ENCODE measurements at places on chromosomes 6 and 20.

DNA sequence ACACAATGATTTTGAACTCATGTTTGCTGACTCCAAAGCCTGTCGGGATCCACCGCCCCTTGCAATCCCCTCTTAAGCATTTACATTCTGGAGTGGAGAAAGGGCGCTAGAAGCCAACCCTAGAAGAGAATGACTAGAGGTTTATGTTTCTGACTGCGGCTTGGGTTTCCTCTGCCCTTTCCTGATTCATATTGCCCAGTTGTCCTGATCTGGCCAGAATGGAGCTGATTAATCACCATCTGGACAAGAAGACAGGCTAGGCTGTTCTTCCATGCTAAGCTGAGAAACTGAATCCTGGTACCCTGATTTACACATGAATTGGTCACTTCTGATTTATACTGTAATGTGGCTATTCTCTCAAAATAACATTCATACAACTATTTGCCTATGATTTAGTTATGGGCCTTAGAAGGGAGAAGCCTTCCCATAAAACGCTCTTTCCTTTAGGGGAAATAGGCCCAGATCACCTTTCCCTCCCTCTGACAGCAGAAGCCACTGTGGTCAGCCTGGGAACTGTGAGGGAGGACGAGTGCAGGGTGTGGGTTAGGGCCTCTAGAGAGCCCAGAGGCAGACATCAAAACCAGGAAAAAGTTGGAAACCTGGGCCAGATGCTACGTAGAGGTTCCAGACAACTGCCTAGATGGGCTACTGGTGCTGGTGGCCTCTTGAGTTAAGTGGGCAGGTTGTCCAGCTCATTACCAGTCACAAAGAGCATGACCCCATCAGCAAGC, 199.2 kb upstream of the PRDM1 start:
- no peak overlapping the region for H3K27ac ChIP-seq
- no peak for DNase-seq
- peaks cover 7% of the 10 kb centered on the region for H3K27me3 ChIP-seq
- H3K4me3 ChIP-seq: no peak overlapping the region
- peaks cover 14% of the 10 kb centered on the region for H3K4me1 ChIP-seq

- H3K4me3 ChIP-seq: no peak overlapping the region
- no peaks in the 10 kb centered on the region for H3K36me3 ChIP-seq
- H3K4me1 ChIP-seq: no peaks in the 10 kb centered on the region
Observed at GRCh38 chr6:52160472-52161104, 25.6 kb upstream of the IL17A start.

DNA sequence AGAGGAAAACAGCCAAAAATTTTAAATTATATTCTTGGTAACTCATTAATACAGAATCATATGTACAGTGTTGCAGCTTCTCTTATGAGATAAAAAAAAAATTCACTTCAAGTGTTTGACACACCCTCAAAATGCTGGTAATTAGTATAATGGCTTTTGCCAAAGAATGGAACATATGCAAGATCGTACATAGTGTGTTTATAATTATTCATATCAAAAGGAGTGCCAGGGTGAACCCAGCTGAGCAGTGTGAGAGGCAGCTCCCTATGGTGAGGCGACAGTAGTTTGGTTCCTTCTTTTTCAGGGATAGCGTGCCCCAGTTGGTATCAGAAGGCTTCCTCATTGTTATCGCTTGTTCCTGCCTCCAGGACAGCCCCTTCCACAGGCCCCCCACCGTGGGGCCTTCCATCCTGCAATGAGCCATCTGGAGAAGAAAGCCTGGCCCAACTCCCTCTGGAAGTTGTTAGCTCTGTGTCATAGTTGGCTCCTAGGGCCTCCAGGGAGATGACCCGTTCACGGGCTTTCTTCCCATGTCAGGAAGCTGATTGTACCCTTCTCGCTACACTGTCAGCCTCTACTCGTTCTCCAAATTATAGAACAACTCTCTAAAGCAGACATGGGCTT, 150.7 kb downstream of the FRK start:
- H3K4me1 ChIP-seq: peaks cover 2% of the 10 kb centered on the region
- no peak overlapping the region for H3K4me3 ChIP-seq
- no peak overlapping the region for H3K27ac ChIP-seq
- H3K36me3 ChIP-seq: no peaks in the 10 kb centered on the region

DNA sequence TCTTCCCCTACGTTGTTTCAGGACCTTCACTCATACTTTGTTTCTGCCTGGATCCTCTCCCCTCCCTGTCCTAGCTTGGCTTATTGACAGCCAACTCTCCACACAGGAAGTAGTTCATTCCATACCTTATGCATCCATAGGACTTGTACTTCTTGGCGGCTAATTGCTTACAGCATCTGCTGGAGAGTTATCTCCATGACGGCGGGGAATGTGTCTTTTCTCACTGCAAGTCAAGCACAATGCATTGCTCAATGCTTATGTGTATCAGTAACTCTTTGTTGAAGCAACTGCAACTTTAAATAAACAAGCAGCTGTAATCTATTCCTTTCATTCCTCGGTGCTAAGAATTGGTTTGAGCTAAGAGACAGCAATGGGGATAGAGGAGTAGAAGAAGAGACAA, 551.3 kb upstream of the EPHA7 start:
- H3K27ac ChIP-seq: no peak overlapping the region
- no peaks in the 10 kb centered on the region for H3K36me3 ChIP-seq
- no peak for DNase-seq

- peaks cover 5% of the 10 kb centered on the region for H3K27me3 ChIP-seq
- no peaks in the 10 kb centered on the region for H3K36me3 ChIP-seq
- H3K27ac ChIP-seq: no peak overlapping the region
- no peak for DNase-seq
- no peak overlapping the region for H3K4me3 ChIP-seq
Observed at GRCh38 chr6:112373866-112374520, 26.9 kb downstream of the RFPL4B start.

DNA sequence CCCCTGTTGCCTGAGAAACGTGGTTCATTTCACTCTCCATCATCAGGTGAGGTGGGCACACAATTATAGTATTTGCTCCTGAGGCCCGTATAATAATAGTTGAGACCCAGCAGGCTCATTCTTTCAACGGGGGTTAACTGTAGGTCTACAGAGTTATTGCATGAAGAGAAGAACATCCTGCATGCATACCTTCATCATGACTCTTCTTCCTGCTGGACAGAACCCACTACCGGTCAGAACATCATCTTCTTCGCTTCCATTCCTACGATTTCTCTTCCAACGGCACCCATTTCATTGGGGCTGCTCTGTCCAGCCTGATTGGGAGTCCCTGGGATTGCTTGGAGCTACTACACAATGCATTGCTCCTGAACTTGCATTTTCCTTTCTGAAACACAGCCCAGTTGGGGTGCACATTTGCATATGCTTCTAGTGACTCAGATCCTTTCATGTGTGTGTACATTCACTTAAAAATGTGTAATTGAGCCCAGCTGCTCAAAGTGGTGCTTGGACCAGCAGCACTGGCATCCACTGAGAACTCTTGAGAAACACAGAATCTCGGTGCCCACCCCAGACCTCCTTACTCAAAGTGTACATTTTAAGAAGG, 57.4 kb downstream of the SLC24A3 start:
- H3K27me3 ChIP-seq: no peaks in the 10 kb centered on the region
- H3K36me3 ChIP-seq: no peaks in the 10 kb centered on the region
- H3K4me1 ChIP-seq: peaks cover 5% of the 10 kb centered on the region
- no peak for DNase-seq
- no peak overlapping the region for H3K4me3 ChIP-seq

- H3K27me3 ChIP-seq: peaks cover 3% of the 10 kb centered on the region
- no peak overlapping the region for H3K4me3 ChIP-seq
- DNase-seq: no peak
- no peaks in the 10 kb centered on the region for H3K36me3 ChIP-seq
Observed at GRCh38 chr6:3957321-3957720, 108.1 kb downstream of the FAM50B start.

DNA sequence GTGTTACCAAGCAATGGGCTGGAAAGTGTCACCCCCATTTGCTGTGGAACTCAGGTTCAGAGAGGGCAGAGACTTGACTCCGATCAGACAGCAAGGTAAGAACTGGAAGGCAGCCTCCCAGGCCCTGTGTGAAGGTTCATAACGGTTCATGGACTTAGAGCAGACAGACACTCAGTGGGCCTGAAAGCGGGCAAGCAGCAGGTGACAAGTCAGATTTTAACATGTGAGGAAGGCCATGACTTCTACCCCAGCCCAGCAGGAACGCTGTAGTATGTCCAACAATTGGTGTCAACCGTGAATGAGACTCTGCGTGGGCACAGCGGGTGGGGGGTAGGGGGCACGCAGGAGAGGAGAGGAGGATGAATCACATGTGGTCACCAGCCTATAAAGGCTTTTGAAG, 217.6 kb upstream of the SNX9 start:
- H3K27me3 ChIP-seq: peaks cover 7% of the 10 kb centered on the region
- H3K36me3 ChIP-seq: no peaks in the 10 kb centered on the region
- H3K4me1 ChIP-seq: peaks cover 5% of the 10 kb centered on the region
- no peak for DNase-seq
- H3K27ac ChIP-seq: no peak overlapping the region
- H3K4me3 ChIP-seq: no peak overlapping the region

- H3K4me1 ChIP-seq: peaks cover 23% of the 10 kb centered on the region
- H3K36me3 ChIP-seq: peaks cover 2% of the 10 kb centered on the region
- no peak overlapping the region for H3K4me3 ChIP-seq
- no peak for DNase-seq
- no peaks in the 10 kb centered on the region for H3K27me3 ChIP-seq
Observed at GRCh38 chr6:25346064-25346463, 66.9 kb downstream of the CARMIL1 start.

- no peak overlapping the region for H3K27ac ChIP-seq
- H3K4me3 ChIP-seq: no peak overlapping the region
- no peaks in the 10 kb centered on the region for H3K36me3 ChIP-seq
- DNase-seq: no peak
- peaks cover 72% of the 10 kb centered on the region for H3K27me3 ChIP-seq
Observed at GRCh38 chr20:723756-724155, 44.5 kb downstream of the SLC52A3 start.

DNA sequence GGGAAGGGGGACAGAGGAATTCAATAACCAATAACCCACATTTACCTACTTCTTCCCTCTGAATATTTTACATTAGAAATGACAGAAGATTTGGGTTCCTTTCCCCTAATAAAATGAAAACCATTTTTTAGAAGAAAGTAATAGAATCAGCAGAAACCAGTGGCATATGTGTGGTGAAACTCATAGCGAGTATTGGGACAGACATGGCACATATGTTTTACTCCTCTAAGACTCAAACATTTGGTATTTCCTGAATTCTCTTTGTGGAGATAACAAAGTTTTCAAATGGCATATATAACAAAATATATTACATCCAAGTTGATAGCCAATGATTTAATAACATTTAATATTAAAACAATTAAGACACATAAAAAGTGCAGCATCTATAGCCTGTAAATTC, 12.9 kb upstream of the BEND3 start:
- no peaks in the 10 kb centered on the region for H3K27me3 ChIP-seq
- no peak overlapping the region for H3K27ac ChIP-seq
- no peaks in the 10 kb centered on the region for H3K36me3 ChIP-seq

DNA sequence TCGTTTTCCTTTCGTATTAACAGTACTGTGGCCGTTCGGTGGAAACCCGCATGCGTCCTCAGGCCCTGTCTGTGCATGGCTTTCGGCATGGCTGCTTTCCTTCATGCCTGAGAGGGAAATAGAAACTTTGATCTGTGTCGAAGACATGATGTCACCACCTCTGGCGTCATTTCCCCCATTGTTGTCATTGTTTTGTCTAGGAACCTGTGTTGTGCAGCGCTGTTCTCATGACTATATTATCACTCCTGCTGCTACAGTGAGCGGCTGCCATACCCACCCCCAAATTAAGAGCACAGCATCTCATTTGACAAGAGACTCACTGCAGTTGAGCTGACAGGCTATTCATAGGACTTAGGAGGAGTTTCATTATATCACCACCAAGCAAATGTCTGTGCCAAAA, 172.3 kb downstream of the TMEM242 start:
- H3K27ac ChIP-seq: no peak overlapping the region
- peaks cover 24% of the 10 kb centered on the region for H3K36me3 ChIP-seq
- no peak for DNase-seq
- H3K4me3 ChIP-seq: no peak overlapping the region
- no peaks in the 10 kb centered on the region for H3K27me3 ChIP-seq

DNA sequence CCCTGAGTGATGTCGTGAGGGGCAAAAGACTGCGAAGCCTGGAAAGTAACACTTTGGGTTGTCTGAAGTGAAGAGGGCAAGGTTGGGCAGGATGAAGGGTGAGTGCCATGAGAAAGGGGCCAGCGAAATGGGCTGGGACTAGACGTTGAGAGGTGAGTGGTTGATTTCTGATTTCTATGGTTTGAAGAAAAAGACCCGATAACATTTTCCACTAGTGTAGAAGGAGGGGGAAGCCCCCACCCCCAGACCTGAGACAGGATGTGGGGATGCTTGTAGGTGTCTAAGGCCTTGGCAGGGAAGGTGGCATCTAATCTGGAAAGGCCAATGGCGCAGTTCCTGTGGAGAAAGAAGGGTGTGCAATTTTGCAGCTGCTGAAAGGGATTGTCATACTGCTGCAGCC, 25.3 kb upstream of the KIF3B start:
- H3K36me3 ChIP-seq: no peaks in the 10 kb centered on the region
- peaks cover 10% of the 10 kb centered on the region for H3K4me1 ChIP-seq
- DNase-seq: no peak
- H3K4me3 ChIP-seq: no peak overlapping the region
- H3K27ac ChIP-seq: no peak overlapping the region
- H3K27me3 ChIP-seq: no peaks in the 10 kb centered on the region

GRCh38 chr6:14360565-14360964, 243.0 kb downstream of the CD83 start:
- H3K36me3 ChIP-seq: no peaks in the 10 kb centered on the region
- H3K4me1 ChIP-seq: peaks cover 28% of the 10 kb centered on the region
- no peak overlapping the region for H3K27ac ChIP-seq
- no peak overlapping the region for H3K4me3 ChIP-seq
- H3K27me3 ChIP-seq: no peaks in the 10 kb centered on the region
- DNase-seq: no peak

DNA sequence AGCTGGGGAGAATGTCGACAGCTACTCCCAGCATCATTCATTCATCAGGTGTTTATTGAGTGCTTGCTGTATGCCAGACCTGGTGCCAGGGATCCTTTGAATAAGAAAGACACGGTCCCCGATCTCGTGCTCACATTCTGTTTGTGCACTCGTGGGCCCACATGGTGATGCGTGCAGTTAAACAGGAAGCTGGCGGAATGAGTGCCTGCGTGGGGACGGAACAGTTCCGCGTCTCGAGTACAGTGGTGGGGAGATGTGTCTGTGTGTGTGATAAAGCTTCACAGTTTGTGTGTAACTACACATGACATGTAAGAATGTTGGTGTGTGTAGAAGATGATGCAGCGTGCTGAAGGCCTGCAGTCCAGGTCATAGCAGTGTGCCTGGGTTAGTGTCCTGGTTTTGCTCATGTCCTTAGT, 6.5 kb downstream of the RBM38 start:
- H3K4me1 ChIP-seq: peaks cover 16% of the 10 kb centered on the region
- H3K27me3 ChIP-seq: no peaks in the 10 kb centered on the region
- H3K4me3 ChIP-seq: no peak overlapping the region
- H3K27ac ChIP-seq: no peak overlapping the region

- DNase-seq: no peak
- H3K27ac ChIP-seq: no peak overlapping the region
- H3K4me3 ChIP-seq: no peak overlapping the region
- no peaks in the 10 kb centered on the region for H3K36me3 ChIP-seq
- peaks cover 16% of the 10 kb centered on the region for H3K4me1 ChIP-seq
Observed at GRCh38 chr6:146358431-146359046, 185.1 kb upstream of the RAB32 start.

Data from progenitor cell of endocrine pancreas (in vitro differentiated cells).